LHCN-M2 (cell line): ENCODE measurements at places on chromosomes 12 and 14.

DNA sequence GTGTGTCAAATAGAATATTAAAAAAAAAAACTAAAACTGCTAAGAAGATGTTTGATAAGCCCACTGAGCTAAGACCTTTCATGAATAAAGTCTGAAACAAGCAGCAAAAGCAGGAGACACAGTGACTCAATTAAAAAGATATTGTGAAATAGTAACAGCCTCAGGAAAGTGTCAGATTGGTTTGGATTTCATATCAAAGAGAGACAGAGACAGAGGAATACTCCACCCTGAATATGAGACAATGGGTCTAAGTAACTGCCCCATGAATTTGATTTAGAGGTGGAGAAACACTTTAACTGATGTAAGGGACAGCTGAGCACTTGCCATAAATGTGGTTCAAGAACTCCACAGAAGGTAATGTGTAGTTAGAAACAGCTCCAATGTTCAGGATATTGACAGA, 277.9 kb upstream of the FOXG1 start:
- DNase-seq: peak; percentile 14

GRCh38 chr14:36426836-36427235, 93.2 kb downstream of the NKX2-1 start:
- no peak for DNase-seq

GRCh38 chr12:84247931-84248330, 664.7 kb downstream of the SLC6A15 start:
- DNase-seq: no peak

DNA sequence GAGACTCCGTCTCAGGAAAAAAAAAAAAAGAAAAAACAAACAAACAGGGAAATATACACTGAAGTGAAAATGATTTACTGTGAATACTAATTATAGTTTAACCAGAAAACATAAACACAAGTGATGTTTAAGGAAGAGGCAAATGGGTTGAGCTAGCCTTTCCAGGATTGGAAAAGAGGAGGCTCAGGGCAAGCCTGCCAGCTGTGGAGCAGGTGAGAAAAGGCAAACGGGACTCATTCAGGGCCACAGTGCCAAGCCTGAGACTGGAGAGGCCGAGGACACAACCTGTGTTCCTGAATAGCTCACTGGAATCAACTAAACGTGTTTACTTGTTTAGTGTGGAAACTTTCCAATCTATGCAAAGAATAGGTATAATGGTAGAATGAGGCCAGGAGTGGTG, 35.7 kb upstream of the MAPKAPK5 start:
- no peak for DNase-seq

- DNase-seq: no peak
Measured at GRCh38 chr14:38056270-38056669, 151.4 kb upstream of the SSTR1 start.

DNA sequence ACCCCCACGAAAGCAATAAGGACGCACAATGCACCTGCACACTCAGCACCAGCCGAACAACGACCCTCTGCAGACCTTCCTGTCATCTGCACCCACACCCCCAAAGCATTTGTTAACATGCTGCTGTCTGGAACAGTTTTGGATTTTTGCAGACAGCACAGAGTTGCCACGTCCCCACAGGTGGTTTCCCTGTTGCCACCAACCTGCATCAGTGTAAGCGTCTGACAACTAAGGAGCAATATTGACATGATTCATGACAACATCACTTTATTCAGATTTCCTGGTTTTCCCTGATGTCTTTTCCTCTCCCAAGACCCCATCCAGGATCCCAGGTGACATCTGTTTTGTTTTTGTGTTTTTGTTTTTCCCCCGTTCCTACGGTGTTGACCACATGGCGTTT, 150.7 kb upstream of the C14orf180 start:
- no peak for DNase-seq

DNA sequence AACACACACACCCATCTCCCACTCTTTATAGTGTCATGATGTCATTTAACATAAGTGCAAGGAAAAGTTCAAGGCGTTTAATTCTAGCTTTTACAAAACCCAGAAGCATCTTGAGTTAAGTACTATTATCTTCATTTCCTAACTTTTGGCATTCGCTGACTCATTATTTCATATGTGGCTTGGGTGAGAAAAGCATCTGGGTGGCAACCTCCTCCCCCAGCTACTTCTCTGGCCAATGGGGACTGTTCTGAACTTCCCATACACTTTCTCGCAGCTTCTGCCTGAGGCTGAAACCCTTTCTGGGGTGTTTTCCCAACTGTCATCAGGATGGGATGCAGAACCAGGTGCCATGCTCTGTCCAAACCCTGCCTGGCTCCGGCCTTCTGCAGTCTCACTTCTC, 2.8 kb upstream of the MARK3 start:
- DNase-seq: peak; percentile 71

DNA sequence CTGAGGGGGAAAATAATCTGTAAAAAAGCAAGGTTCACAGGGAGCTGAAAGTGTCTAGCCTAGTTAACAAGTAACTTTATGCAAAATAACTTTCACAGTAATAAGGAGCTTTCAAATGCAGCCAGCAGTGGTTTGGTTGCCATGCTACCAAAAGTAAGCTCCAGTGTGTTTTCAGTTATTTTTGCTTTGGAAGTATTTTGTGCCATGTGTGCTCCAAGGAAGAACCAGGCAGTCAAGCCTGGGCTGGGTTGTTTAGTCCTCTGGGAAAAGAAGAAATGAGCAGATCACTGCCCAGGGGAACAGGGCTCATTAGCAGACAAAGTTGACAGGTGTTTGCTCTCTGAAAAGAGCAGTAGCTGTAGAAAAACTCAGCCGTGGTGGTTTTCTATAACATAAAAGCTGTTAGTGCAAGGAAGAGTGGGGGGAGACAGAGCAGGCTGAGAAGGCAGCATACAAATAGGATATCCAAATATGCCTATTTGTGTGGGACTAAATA, 92.8 kb upstream of the TMTC2 start:
- no peak for DNase-seq

DNA sequence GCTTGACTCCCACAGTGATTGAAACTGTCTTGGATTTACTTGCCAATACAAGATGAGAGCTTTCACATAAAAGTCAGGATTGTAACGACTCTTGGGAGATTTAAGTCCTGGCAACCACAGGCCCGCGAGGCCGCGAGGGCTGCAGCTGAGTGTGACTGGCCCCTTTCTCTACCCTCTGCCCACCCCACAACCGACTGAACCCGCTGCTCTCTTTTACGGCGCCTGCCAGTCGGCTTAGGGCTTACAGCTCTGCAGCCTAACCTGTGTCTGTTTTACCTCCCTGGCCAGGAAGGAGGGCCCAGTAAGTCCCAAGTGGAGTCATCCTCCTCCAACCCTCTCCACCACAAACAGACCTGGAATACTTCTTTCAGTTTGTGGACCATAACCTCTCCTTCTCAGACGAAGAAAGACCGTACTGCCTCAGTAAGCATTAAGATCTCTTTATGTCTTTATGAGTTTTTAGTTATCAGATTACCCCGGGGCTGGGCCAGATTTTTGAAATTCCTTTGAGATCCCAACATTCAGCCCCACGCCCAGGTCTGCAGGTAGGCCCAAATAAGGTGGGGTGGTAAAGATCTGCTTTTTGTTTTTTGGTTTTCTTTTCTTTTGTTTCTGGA, 12.6 kb upstream of the TIGAR start:
- DNase-seq: no peak

- DNase-seq: no peak
Measured at GRCh38 chr12:25855716-25856115, 102.8 kb upstream of the RASSF8 start.

DNA sequence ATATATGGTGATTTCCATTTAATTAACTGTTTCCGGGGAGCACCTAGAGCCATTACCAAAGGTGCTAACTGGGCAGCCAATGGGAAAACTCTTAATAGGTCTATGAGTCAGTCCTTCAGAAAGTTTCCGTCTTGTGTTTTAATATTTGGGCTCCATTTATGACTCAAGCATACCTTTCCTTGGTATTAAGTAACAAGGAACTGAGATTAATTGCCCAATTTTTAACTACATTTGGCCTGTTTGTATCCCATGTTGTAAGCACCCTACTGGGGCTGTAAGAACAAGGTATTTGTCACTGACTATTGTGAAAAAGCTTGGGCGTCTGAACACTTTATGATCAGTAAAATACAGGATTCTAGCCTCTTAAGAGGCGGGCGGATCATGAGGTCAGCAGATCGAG, 62.8 kb upstream of the FOXN3 start:
- no peak for DNase-seq

GRCh38 chr12:14952299-14952921, 9.0 kb downstream of the ARHGDIB start:
- DNase-seq: peak; percentile 95

GRCh38 chr12:87216436-87216835, 812.8 kb downstream of the C12orf50 start:
- peak; percentile 77 for DNase-seq

- DNase-seq: no peak
Measured at GRCh38 chr14:55914771-55915170, 203.4 kb upstream of the PELI2 start.

DNA sequence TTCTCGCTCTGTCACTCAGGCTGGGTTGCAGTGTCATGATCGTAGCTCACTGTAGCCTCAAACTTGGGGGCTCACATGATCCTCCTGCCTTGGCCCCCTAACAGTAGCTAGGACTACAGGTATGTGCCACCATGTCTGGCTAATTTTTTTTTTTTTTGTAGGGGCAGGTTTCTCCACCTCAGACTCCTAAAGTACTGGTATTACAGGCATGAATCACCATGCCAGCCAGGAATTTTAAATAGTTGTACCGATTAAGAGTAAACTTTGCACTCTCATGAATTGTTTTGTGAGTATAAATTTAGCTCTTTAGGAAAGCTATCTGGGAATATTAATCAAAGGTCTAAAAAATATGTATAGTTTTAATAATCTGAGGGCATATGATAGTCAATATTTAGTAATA, 25.5 kb downstream of the YEATS4 start:
- no peak for DNase-seq

DNA sequence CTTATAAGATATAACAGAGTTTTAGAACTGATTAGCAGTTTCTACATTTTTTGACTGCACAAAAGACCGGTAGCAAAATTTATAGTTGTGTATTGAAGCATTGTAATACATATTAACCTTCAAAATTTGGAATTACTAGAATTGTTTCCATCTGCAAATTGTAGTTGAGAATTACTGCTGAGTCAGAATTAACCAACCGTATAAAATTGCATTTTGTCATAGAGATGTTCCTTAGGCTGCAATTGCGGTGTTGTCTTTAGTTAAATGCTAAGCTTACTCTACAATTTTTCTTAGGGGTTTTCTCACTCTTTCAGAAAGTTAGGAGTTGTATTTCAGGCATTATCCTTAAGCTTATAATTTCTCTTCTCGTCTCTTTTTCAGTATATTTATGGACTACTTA, 132.2 kb downstream of the PLEKHA5 start:
- no peak for DNase-seq

DNA sequence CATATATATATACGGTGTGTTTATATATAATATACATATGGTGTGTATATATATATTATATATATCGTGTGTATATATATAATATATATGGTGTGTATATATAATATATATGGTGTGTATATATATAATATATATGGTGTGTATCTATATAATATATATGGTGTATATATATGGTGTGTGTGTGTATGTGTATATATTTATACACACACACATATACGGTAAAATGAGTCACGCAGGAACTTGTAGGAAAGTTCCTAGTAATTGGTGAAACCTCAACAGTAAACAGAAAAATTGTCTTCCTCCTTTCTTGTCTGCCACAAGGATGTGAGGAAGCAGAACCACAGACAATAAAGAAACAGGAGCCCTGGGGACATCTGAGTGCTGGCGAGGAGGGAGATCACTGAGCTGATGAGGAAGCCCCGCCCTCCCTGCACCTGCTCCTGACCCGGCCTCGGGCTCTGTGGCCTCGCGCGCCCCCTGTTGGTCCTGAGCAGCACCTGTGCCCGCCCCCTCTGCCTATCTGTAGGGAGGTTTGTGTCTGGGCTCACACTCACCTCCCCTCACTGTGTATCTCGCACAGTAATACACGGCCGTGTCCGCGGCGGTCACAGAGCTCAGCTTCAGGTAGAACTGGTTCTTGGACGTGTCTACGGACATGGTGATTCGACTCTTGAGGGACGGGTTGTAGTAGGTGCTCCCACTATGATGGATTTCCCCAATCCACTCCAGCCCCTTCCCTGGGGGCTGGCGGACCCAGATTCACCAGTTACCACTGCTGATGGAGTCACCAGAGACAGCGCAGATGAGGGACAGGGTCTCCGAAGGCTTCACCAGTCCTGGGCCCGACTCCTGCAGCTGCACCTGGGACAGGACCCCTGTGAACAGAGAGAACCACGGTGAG, 1079.4 kb downstream of the TMEM121 start:
- no peak for DNase-seq

DNA sequence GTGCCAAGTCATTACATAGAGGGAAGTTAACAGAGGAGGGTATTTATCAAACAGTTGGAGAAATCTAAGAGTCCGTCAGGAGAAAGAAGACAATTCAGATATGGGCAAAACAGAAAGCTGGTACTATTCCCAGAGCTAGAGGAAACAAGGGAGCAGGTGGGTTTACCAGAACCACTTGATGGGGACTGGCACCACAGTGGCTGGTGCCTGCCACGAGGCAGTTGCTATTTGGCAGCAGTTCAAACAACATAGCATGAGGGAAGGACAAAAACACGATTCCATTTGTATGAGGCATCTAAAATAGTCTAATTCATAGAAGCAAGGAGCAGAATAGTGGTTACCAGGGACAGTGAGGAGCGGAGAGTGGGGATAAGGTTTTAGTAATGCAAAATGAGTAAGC, 24.6 kb upstream of the KLRD1 start:
- no peak for DNase-seq

GRCh38 chr14:32762886-32763285, 175.8 kb upstream of the NPAS3 start:
- peak; percentile 7 for DNase-seq

DNA sequence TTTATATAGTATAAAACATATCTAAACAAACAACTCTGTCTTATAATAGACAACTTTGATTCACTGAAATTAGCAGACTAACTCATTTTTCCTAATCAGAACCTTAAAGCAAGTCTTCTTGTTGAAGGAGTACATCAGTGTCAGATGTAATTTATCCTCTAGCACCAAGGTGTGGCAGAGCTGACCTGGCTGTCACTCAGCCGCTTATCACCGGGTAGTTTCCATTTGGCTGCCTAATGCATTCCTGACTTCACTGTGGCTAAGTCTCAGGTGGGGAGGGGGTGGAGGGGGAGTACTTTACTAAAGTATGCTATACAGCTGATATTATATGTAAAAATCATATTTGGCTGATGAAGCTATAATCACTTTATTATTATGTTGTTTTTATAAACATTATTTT, 339.9 kb upstream of the RGS6 start:
- no peak for DNase-seq

DNA sequence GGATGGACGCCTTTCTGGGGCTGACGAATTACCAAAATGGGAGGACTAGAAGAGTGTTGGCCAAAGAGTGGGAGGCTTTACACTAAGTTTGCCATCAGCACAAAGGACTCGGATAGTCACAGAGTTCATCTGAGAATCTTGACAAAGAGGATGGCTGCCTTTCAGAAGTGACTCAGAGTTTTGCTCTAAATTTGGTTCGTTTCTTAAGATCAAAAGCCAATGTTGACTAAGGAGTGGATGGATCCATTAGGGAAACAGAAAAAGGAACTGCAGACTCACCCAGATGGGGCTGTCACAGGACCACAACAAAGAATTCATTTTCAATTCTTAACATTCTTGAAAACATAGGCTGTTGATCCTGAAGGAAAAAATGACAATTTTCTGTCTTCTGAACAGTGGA, 81.3 kb upstream of the DUSP6 start:
- DNase-seq: peak; percentile 22

- peak; percentile 7 for DNase-seq
Measured at GRCh38 chr14:63663428-63664341, 22.0 kb upstream of the WDR89 start.
